ENCODE measurements at places on chromosomes 2 and 18.

DNA sequence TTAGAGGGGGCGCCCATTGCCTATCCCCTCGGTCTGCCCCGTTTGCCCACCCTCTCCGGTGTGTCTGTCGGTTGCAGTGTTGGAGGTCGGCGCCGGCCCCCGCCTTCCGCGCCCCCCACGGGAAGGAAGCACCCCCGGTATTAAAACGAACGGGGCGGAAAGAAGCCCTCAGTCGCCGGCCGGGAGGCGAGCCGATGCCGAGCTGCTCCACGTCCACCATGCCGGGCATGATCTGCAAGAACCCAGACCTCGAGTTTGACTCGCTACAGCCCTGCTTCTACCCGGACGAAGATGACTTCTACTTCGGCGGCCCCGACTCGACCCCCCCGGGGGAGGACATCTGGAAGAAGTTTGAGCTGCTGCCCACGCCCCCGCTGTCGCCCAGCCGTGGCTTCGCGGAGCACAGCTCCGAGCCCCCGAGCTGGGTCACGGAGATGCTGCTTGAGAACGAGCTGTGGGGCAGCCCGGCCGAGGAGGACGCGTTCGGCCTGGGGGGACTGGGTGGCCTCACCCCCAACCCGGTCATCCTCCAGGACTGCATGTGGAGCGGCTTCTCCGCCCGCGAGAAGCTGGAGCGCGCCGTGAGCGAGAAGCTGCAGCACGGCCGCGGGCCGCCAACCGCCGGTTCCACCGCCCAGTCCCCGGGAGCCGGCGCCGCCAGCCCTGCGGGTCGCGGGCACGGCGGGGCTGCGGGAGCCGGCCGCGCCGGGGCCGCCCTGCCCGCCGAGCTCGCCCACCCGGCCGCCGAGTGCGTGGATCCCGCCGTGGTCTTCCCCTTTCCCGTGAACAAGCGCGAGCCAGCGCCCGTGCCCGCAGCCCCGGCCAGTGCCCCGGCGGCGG, 1.7 kb downstream of the MYCN start:
- DNase-seq, result no peak

DNA sequence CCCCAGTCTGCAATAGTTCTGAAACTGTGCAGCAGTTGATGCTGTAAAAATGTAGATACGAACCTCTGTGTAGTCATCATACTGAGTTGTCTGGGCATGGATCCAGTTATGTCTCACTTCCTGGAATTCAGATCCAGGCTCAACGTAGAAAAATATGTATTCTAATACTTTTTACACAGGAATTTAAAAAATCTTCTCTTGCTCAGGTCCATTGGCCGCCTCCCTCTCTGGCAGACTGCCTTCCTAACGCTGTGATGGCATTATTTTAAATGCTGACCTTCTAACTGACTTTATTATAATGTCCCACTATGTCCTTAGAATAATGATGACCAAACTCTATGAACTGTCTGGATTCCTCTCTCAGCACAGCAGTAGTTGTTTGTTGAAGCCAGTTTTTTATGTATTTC, 119.6 kb downstream of the FEZ2 start:
- no peak for DNase-seq

DNA sequence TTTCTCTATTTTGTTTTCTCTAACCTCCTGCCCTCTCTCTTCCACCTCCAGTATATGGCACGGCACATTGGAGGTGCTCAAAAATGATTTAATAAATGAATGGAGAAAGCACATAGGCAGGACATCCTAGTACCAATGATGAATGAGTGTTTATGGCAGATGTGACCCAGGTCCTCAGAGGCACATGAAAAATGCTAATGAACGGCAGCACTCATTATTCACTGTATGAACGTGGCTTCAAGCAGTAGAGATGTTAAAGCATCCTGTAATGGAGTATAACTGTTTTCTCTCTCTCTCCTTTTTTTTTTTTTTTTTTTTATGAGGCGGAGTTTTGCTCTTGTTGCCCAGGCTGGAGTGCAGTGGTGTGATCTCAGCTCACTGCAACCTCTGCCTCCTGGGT, 72.4 kb downstream of the MBP start:
- DNase-seq, result no peak

DNA sequence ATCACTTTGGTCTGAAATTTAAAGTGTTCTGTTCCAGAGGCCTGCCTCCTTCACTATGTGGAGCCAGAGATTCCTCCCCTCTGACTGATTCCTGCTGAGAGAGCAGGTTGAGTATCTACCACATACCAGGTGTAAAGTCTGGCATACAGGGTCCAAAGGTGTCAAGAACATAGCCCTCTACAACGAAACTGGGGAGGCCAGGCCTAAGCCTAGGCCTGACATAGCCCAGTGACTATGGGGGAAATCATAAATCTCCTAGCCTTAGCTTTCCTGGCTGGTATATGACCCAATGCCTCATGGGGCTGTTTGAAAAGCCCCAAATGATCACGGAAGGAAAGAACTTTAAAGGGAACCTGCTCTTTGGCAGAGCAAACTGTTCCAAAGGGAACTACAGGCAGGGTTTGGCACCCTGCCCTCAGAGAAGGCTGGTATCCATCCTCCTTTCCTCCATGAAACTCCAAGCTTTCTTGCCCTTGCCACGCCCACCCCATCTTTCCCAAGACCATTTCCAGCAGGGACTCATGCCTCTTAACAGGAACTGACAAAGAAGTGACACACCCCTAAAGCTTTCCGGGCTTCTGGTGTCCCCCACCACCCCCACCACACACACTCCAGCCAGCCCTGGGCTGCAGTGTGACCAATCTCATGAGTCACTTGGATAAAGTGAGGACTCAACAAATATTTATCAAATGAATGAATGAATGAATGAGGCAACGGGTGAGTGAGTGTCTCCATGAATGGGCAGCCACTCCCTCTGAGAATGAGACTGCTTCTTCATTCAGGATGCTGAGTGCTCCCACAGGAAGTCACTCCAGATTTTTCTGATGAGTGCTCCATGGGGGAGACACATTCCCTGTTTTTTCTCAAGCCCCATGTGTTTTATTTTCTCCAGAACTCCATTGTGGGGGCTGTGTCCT, 114.5 kb upstream of the STPG4 start:
- DNase-seq, result no peak

- no peak for DNase-seq
Measured at GRCh38 chr2:232993231-232993821, 19.7 kb downstream of the NGEF start.

All from stimulated activated CD4-positive, alpha-beta T cell treated with anti-CD3 and anti-CD28 coated beads, Interleukin-4, amount 100 ng/mL, for 48 hours (primary cell).